Activated T-cell treated with anti-CD3 and anti-CD28 coated beads for 4 hours (primary cell): ENCODE measurements at places on chromosomes 2 and 18.

DNA sequence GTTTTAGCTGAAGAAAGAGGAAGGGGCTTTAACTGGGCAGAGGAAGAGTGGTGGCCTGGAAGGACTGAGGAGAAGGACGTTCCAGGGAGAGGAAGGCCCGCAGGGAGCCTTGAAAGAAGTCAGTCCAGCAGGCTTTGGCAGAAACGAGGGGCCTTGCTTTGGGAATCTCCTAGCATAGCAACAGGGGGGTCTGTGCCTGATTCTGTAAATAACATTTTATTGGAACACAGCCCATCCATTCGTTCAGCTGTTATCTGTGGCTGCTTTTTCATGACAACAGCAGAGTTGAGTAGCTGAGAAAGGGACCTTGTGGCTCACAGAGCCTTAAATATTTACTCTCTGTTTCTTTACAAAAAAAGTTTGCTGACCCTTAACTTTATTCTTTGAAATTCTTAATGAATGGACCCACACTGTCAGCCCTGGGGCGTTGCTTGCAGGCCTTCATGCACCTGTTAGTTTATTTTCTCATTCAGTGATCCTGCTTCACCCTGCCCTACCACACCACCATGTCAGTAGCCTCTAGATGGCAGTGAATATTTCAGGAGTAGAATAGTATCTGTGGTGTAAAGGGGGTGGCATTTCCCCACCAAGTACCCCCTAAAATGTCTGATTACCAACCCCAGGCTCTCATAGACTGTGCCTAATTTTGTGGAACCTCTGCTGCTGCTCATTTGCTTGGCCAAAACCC is 61.0 kb downstream of the MGAT5 start:
- no peak for DNase-seq

DNA sequence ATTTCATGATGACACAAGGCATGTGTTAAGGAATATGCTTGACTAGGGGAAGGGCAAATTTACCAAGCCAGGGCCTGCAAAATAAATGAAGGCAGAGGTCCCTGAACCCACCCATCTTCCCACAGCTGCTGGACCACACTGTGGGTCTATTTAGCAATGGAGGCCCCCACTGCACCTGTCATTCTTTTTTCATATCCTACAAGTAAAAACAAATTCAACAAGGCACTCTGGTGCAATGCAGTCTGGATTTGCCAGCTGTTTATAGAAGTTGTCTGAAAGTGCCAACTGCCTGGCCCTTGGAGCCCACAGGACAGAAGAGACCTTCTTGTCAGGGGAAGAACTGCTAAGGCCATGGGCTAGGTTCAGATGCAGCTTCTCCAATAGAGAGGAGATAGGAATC is 112.8 kb upstream of the ATL2 start:
- no peak for DNase-seq

DNA sequence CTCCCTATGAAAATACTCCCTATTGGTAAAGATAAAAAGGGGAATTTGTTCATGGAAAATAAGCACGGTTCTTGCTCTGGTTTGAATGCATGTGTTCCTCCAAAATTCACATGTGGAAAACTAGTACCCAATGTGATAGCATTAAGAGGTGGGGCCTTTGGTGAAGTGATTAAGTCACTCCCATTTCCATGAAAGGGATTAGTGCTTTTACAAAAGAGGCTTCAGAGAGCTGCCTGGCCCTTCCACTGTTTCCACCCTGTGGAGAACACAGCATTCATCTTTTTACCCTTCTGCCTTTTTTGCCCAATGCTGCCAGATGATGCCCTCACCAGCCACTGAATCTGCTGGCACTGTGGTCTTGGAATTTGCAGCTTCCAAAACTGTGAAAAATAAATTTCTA is 666.8 kb downstream of the ARHGAP15 start:
- no peak for DNase-seq

- no peak for DNase-seq
Measured at GRCh38 chr2:155975734-155976133, 356.8 kb downstream of the NR4A2 start.

- no peak for DNase-seq
Measured at GRCh38 chr2:110755491-110756078, 23.2 kb downstream of the ACOXL start.

GRCh38 chr2:1804351-1804771 is 60.0 kb upstream of the PXDN start:
- no peak for DNase-seq

- no peak for DNase-seq
Measured at GRCh38 chr2:69088466-69088865, 75.5 kb downstream of the ANTXR1 start.

DNA sequence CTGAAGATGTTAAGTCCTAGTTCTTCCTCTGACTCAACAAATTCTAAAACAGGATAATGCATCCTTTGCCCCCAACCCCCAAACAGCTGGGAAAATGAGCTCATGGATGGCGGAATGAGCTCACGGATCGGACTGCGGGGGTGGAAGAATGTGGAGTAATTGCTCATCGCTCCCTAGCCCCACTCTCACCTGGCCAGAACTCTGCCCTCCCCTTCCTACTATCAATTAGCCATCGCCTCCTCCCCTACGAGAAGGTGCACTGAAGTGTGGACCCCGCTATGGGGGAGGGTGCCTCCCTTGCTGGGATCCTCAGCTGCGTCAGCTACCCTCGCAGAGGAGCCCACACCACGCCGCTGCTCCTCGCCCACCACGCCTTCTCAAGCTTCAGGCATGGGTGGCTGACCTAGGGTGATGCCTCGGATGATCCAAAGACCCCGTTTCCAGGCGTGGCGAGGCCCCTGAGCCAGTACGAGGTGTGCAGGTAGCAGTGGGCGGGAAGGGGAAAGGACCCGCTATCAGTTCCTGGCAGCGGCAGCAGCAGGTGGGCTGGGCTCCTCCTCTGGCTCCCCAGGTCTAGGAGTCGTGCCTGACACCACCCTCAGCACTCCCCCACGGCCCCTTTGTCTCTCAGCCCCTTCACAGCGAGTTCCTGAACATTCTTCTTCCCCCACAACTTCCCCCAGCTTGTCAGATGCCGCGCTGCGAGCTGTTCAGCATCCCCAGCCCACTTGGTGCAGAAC is 82.1 kb upstream of the POMC start:
- DNase-seq = peak; percentile 12

GRCh38 chr18:26656431-26656943 is 108.1 kb upstream of the KCTD1 start:
- DNase-seq = no peak

DNA sequence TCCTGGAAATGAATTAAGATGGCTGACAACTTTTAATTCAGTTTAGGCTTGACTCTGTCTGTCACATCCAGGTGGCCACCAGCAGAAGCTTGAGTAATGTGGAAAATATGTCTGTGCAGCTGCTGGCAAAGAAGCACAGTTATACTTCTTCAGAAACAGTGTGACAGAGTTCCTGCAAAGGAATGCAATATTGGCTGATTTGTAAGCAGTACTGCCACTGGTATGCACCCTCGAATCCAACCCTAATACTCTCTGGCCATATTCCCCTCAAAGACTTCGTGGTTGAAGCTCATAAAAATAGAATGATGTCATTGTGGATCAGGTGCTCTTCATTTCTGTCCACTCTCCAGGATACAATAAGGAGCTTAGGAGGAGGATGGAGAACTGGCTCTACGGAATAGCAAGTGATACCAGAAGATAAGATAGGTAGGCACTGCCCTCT is 86.2 kb downstream of the METTL8 start:
- DNase-seq = no peak

- no peak for DNase-seq
Measured at GRCh38 chr18:49520661-49521145, 33.7 kb upstream of the C18orf32 start.

DNA sequence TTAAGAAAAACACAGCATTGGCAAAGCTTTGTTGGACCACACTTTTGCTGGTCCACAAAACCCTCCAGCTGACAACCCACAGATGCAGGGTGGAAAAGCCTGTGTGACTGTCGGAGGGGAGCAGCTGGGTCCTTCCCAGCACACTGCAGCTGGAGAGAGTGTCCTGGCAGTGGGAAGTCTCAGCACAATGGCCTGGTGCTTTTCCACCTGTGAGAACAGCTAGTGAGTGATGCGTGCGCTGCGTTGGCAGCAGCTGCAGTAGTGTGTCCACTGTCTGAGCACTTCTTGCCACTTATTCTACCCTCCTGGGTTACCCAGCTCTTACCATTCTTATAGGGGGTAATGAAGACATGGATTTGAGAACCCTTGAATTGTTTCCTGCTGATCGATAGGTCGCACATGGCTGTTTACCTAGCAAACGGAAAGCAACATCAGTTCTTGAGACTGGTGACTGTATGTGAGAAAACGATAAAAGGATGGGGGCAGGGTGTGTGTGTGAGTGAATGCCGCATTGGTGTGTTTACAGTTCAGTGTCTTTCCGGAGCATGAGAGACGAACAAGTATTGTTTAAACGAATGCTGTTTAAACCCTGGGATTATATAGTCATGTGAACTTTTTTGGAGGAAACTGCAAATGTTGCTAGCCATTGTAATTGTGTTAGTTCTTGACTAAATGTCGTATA is 69.7 kb downstream of the LYPD6 start:
- no peak for DNase-seq

- DNase-seq = no peak
Measured at GRCh38 chr18:74277296-74277695, 14.5 kb downstream of the CYB5A start.

GRCh38 chr2:54585136-54585733 is 129.1 kb downstream of the SPTBN1 start:
- no peak for DNase-seq

GRCh38 chr2:200158647-200159356 is 147.7 kb upstream of the SPATS2L start:
- DNase-seq = no peak

DNA sequence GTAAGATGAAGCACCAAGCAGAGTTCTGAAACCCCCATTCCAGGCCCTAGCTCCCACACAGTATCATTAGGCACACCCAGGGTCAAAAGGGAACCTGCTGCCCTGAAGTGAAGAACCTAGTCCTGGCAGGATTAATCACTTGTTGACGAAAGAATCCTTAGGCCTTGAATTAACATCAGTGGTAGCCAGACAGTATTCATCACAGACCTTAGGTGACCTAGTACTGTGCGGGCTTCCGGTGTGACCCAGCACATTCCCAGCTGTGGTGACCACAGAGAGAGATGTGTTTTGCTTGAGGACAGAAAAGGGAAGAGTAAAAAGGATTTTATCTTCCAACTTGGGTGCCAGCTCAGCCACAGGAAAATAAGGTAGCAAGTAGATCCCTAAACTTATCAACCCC is 1071.4 kb upstream of the FAM98A start:
- DNase-seq = no peak

GRCh38 chr2:144708626-144709025 is 188.7 kb upstream of the ZEB2 start:
- DNase-seq = no peak
